NCI-H2081 treated with DMSO at 0.1 percent for 48 hours (cell line): ENCODE measurements at places on chromosomes 7 and 10.

DNA sequence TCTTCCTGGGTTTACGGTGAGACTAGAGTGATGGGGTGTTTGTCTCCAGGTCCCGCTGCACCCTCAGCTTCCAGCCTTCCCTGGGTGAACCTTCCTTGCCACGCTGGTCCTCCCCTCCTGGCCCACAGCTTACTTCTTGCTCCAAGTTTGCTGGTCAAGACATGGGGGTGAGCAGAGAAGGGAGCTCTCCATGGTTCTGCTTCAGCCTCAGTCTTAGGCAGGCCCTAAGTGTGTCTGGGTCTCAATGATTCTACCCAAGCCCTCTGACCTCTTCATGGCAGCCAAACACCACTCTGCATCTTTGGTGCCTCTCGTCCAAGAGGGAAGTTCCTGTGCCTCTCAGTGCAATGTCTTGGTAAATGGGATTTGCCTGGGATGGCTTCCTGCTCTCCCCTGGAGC lies 356.5 kb upstream of the KLF6 start:
- DNase-seq = no peak

- DNase-seq = peak; percentile 28
Observed at GRCh38 chr7:8260871-8261694, 884 bp downstream of the ICA1 start.

DNA sequence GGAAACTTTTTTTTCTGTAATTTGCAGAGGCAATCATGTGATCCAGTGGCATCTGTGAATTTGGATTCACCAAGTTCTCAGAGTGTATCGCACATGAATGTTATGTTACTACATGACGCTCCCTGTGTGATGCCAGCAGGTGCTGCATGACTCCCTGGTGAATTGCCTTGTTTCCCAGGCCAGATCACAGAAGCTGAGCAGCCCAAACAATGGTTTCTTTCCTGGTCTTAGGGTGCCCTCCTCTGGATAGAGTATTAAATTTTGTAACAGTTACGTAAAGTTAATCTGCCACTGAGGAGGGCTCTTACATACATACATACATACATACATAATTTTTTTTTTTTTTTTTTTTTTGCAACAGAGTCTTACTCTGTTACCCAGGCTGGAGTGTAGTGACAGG lies 3.6 kb downstream of the ZSCAN21 start:
- peak; percentile 77 for DNase-seq

DNA sequence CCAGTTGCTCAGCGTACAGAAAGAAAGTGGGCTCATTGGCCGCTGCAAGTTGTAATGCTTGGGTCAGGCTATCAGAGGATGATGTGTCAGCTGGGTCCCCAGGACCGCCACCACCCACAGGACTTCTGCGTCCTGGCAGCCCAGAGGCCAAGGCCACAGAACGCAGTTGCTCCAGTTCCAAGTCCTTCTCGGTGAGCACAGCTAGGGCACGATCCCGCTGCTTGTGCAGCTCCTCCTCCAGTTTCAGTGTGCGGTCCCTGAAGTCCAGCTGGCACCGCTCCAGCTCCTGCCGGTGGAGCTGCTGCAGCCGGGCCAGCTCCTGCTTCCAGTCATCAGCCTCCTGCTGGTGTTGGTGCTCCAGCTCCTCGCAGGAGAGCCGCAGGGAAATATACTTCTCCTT lies 3.0 kb downstream of the GCC1 start:
- DNase-seq = no peak

DNA sequence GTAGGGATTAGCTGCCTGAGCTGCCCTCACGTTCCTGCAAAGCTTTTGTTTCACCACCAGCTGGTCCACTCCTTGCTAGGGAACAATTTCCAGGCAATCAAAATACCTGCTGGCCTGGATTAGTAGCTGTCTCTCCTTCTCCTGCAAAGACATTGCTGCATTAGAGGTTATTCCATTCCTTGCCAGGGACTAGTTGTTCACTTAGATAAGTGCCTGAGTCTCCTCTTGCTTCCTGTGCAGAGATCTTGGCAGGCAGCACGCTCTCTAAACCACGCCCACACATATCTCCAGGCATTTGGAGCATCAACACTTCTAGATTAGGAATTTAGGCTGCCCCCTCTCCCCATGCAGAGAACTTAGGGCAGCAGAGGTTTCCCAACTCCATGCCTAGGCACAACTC lies 150.4 kb upstream of the SMIM30 start:
- no peak for DNase-seq
